CD8-positive, alpha-beta memory T cell (primary cell): ENCODE measurements at places on chromosomes 1 and 21. TPM values are rescaled to one million over a fixed set of nuclear protein-coding genes. Genes with fewer than 3 reads are reported as not detected.
A peak's percentile ranks its signal among the peaks of the same experiment; 100 is the strongest.

DNA sequence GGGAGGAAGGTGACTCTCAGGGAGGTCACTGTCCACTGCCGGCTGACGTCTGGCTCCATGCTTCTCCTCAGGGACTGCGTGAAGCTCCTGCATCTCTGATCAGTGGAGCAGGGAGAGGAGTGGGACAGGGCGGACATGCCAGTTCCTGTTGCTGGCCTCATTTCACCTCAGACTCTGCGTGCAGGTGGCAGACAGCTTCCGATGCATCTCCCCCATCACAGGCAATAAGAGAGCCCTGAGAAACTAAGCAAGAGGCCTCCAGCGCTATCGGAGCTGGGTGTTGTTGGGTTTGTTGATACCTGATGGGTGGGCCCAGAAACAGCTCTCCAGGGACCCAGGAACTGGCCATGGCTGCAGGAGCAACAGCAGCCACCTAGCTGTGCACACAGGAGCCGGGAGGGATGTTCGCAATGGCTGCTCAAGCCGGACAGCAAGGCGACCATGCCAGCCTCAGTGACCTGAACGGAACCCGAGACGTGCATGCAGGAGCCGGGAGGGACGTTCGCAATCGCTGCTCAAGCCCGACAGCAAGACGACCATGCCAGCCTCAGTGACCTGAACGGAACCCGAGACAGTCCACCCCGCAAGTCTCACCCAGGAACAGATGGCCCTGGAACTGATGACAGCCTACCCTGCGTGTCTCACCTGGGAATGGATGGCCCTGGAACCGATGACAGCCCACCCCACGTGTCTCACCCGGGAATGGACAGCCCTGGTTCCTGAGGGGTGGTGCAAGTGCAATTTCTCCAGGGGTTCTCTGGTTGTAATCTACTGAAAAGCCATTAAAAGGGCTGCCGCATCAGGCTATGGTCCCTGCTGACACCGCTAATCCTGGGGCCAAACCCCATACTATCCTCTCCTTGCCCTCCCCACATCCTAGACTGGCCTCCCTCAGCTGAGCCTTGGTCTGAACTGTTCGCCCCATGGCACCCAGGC lies 14.2 kb upstream of the PCBP3 start:
- no peak for DNase-seq
- no peak overlapping the region for H3K27ac ChIP-seq
- H3K36me3 ChIP-seq, result no peaks in the 10 kb centered on the region

GRCh38 chr21:45054927-45055612 lies 19.3 kb upstream of the ADARB1 start:
- no peak overlapping the region for H3K27ac ChIP-seq
- DNase-seq, result no peak
- H3K4me1 ChIP-seq, result no peaks in the 10 kb centered on the region
- no peak overlapping the region for H3K4me3 ChIP-seq

DNA sequence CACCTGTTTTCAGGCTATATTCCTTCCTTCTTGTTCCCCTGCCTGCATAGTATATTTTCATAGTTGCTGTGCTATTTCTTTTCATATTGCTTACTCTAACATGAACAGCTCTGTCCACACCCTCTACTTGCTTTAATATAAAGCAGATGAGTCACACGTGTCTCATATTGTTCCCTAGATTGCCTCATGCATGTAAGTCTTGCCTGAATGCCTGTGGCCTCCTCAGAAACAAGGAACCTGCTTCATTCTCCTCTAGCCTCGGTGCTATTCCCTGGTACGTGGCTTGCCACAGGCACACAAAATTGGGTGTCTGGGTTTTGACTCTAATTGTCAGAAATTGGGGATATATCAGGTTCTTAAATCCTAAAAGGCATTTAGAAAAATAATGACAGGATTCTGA lies 16.5 kb upstream of the PKP1 start:
- H3K27ac ChIP-seq, result no peak overlapping the region
- no peak for DNase-seq
- peaks cover 4% of the 10 kb centered on the region for H3K27me3 ChIP-seq
- H3K4me1 ChIP-seq, result no peaks in the 10 kb centered on the region
- H3K4me3 ChIP-seq, result no peak overlapping the region
- H3K36me3 ChIP-seq, result no peaks in the 10 kb centered on the region

- no peaks in the 10 kb centered on the region for H3K36me3 ChIP-seq
- no peak overlapping the region for H3K27ac ChIP-seq
- DNase-seq, result no peak
- H3K4me3 ChIP-seq, result no peak overlapping the region
These were observed 480.0 kb upstream of the USP24 start for GRCh38 chr1:55695151-55695550.

DNA sequence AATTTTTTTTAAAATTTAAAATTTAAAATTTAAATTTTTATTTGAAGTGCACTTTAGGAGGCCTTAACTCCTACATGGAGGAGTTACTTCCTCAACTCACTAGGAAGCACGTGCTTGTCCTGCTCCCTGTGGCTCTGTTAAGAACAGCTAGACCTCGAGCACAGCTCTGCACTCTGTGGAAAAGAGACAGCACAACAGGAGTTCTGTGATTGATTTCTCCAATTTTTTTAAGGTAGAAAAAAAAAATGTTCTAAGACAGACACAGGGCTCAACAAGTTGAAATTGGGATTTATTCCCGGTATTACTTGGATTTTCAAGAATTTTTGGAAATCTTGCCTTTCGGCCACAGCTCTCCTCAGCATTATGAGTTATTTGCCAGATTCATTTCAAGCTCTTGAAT lies 356.6 kb upstream of the LYPLAL1 start:
- DNase-seq, result no peak
- no peak overlapping the region for H3K27ac ChIP-seq
- no peaks in the 10 kb centered on the region for H3K27me3 ChIP-seq

DNA sequence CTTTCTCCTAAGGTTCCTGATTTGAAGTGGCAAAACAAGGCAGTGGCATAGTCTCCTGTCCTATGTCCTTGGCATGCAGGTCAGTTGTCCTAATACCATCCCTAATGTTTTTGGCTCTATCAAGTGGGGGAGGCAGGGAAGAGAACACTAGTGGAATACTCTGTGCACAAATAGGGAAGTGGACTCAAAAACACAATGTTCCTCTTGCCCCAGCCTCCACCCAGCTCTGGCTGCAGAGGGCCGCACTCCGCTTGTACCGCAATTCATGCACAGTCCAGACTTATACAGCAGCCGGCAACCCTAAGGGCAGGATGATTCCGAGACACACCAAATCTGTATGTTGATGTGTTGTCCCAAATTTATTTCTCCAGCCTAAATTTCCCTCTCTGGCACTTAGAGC lies 14.5 kb downstream of the PLEKHO1 start:
- H3K4me3 ChIP-seq, result no peak overlapping the region
- H3K36me3 ChIP-seq, result no peaks in the 10 kb centered on the region
- no peak overlapping the region for H3K27ac ChIP-seq
- DNase-seq, result no peak

KIAA0040 gene
- 31.8 TPM for total RNA-seq

CD2 gene
- total RNA-seq, result 353 TPM

DNA sequence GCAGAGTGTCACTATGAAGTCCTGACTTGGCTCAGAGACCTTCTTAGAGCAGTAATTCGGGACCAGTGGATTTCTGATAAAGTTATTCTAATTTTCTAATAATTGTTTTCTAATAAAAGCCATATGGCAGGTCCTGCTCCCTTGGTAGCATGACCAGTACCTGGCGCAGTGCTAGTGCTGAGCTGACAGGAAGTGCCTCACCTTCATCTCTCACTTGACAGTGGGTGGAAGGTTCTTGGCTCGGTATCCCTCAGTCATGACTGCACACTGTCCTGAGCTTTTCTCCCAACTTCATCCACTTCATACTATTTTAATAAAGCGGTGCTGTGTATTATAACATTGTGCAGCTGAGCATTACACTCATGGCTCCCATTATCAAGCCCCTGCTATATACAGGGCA lies 14.1 kb downstream of the VANGL1 start:
- no peak overlapping the region for H3K4me3 ChIP-seq
- H3K27ac ChIP-seq, result no peak overlapping the region
- no peaks in the 10 kb centered on the region for H3K27me3 ChIP-seq

DNA sequence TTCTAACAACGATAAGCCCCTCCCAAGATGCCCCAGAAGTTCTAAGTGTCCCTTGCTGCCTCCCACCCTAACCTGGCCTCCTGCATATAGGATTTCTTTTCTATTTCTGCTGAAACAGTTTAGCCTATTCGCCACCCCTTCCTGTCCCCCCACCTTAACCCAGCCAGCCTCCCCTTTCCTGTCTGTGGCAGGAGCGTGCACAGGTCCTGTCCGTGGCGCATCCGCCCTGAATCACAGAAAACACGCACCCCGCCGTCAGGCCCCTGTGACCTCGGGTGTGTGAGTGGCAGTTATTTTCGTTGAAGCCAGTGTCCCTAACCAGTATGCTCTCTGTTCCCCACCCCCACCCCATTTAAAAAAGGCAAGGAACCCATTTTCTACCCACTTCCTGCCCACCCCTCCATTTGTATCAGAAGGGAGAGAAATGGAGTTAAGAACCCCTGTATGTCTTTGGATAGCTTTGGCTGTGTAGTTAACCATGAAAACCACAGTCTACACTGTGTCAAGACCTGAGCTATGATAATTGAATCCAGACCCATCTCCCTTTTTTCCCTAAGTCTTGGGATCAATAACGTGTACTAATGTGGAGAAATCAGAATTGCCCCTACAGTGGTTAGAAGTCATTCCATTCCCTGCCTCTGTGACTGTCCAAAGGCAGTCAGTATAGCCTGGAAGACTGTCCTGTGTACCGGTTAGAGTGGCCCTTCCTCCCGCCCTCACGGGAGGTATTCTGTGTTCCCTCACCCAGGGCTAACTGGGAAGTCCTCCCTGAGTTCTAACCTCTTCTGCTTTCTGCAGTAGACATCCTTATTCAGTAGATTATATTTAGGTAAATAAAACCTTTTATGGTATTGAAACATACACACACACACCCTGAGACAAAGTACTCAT lies 1.8 kb downstream of the PLEKHO1 start:
- H3K4me1 ChIP-seq, result peaks cover 25% of the 10 kb centered on the region
- H3K27ac ChIP-seq, result peak overlapping the region; percentile 79
- H3K4me3 ChIP-seq, result peak overlapping the region; percentile 80
- DNase-seq, result peak; percentile 61
- H3K36me3 ChIP-seq, result peaks cover 25% of the 10 kb centered on the region

BGLAP gene
- total RNA-seq, result 0.97 TPM

NDC1 gene
- 40.3 TPM for total RNA-seq

DNA sequence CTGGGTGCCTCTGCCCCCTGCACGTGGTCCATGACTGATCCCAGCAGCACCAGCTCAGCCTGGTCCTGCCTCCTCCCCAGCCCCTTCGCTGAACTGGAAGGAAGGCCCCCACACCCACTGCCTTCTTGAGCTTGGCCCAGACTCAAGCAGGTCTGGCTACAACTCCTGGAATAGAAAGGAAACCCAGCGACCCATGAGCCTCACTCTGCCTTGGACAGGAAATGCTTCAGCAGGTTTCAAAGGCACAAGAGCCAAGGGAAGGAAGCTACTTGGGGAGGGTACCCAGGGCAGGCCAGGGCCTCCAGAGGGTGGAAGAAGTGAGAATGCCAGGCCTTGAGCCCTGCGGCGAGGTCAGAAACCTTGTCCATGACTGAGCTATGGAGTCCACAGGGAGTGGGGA lies 35.9 kb upstream of the RD3 start:
- H3K4me1 ChIP-seq, result no peaks in the 10 kb centered on the region
- H3K27ac ChIP-seq, result no peak overlapping the region
- no peak overlapping the region for H3K4me3 ChIP-seq
- DNase-seq, result no peak
- no peaks in the 10 kb centered on the region for H3K27me3 ChIP-seq

DNA sequence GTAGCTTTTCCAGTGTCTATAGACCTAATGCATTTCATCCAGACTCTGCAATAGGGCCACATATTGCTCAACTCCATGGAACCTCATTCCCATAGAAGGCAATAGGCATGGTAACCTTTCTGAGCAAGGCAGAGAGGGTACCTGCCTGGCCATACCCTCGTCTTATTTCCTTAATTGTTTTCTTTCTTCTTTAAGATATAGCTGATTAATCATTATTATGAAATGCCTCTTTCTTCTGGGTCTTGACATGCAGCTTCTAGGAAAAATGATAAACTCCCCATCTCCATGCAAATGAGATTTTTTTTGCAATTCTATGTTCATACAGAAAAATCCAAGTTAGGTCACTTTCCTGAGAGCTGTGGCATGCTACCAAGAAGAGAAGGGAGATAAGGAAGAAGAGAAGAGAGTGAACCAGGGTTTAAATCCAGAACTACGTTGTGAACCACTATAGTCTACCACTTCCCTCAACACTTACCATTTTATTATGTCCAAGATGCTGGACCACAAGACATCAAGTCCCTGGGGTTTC lies 33.0 kb upstream of the IL20 start:
- H3K27ac ChIP-seq, result no peak overlapping the region
- H3K36me3 ChIP-seq, result no peaks in the 10 kb centered on the region
- no peak for DNase-seq
- no peaks in the 10 kb centered on the region for H3K27me3 ChIP-seq

GRCh38 chr1:177847843-177848242 lies 122.0 kb downstream of the SEC16B start:
- no peaks in the 10 kb centered on the region for H3K27me3 ChIP-seq
- DNase-seq, result no peak
- H3K4me3 ChIP-seq, result no peak overlapping the region

PTPN14 gene
- 0.79 TPM for total RNA-seq

CYP4B1 gene
- not detected for total RNA-seq

DNA sequence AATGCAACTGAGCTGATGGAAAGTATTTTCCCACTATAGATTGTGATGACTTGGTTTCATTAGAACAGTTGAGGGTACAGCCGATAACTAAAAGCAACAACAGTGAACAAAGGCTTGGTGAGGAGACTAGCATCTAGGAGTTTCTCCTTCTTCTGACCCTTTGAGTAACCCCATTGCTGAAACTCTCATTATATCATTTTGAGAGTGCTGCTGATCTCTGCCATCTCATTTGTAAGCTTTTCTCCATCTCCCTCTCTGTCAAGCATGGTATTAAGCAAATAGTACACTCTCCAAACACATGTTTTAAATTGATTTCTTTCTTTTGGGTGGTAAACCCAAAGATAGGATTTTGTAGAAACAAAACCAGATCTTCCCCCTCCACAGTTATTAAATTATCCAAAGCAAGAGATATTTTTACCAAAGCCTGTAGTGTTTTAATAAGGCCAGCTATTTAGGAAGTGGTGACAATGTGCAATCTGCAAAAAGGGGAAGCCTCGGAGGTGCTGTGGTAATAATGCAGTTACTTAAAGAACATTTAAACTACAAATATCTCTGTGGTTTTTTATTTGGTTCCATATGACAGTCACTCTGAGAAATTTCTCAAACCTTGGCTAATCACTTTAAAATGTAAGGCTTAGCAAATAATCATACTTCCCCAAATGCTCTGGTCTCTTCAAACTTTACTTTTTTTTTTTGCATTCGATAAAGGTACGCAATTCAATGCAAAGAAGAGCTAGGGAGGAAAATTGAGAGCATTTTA lies 287.5 kb downstream of the HLX start:
- H3K27ac ChIP-seq, result no peak overlapping the region
- H3K36me3 ChIP-seq, result no peaks in the 10 kb centered on the region
- no peak overlapping the region for H3K4me3 ChIP-seq
- no peaks in the 10 kb centered on the region for H3K4me1 ChIP-seq
- no peaks in the 10 kb centered on the region for H3K27me3 ChIP-seq
